Central memory CD8-positive, alpha-beta T cell (primary cell): ENCODE measurements at places on chromosomes 4 and X.

DNA sequence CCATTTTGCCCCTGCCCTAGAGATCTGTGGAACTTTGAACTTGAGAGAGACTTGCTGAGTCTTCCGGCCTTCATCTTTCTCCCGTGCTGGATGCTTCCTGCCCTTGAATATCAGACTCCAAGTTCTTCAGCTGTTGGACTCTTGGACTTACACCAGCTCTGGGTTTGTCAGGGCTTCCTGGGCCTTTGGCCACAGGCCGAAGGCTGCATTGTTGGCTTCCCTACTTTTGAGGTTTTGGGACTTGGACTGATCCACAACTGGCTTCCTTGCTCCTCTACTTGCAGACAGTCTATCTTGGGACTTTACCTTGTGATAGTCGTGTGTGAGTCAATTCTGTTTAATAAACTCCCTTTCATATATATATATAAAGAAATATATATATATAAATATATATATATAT, 1071.0 kb downstream of the ADGRL3 start:
- DNase-seq: no peak

DNA sequence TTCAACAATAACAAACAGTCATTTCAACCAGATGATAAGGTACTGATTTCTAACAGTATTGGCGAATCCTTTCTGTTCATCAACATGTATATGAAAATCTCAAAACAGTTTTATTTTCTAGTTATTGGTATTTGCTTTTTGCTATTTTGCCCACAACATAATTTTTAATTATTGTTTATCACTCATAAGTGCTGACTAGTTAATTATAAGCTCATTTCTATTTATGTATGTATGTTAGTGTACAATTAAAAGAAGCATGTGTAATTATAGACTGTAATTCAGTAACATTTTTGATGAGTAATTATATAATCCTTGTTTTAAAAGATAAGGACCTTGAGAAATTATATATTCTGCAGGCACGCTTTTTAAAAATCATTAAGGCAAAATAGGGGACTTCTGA, 67.2 kb upstream of the NPNT start:
- DNase-seq: no peak

DNA sequence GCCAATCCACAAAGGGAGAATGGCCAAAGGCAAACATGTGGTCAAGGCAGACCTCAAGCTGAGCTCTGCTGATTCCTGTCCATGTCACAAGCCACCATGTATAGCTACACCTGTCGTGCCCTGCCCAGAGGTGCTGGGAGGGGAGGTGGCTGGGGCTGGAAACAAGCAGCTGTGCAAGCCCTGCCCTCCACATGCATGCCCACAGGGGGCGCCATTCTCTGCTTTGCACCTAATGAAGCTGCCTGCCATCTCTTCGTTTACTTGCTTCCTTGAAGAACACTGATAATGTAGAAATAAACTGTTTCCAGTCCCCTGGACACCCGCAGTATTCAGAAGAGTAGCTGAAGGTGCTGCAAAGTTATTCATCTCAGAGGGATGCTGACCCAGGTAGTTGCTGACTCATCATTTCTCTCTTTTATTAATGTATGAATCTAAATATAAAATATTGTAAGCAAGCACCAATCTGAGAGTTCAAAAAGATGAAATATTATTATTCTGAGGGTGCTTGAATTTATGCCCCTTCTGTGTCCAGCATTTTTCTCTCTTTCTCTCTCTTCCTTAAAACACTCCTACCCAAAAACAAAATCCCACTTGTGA, 278.6 kb downstream of the ADGRA3 start:
- no peak for DNase-seq

DNA sequence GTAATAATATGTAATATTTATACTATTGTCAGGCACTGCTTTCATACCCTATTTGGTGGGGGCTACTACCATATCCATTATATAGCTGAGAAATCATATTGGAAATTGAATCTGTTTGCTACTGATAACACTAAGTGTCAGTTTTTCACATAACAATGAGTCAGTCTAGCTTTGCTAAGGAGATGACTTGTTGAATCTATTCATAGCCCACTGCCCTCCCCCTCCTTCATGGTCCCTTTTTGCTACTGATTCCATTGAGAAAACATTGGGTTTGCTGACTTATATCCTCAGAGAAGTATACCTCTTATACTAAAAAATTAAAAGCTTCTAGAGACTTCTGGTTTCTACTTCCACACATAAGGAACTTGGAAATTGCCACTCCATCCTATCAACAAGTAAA, 1898.4 kb downstream of the STIM2 start:
- DNase-seq: no peak

DNA sequence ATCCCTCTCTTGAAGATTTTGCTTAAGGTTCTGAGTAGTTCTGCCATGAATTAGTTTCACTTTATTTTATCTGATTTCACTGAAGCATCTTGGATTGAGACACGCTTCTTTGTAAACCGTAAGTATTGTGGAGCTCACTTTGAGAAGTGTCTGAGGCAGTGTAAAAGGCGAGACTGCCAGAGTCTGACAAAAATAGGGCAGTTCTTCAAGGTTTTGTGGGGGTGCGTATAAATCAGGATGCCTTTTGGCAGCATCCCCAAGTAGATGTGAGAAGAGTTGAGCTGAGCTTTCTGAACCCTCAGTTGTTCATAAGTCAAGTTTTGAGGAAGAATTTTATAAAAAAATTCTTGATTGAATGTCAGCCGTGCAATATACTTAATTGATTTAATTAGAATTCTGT, 76.3 kb downstream of the RBPJ start:
- DNase-seq: no peak

DNA sequence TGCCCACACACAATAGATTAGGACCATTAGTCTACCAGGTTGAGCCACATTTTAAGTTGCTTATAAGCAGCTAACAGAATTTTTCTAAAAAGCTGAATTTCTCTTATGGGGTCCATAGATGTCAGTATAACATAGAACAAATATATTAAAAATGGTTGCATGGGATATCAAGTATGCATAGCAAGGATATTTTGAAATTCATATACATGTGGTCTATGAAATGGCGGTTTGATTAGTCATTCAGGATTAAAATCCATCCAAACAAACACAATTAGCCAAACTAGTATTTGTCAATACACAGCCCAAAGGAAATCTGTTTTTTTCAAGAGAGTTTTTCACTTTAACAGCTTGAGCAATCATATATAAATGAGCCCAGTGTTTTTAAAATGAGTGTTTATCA, 33.5 kb upstream of the AMOT start:
- DNase-seq: no peak

DNA sequence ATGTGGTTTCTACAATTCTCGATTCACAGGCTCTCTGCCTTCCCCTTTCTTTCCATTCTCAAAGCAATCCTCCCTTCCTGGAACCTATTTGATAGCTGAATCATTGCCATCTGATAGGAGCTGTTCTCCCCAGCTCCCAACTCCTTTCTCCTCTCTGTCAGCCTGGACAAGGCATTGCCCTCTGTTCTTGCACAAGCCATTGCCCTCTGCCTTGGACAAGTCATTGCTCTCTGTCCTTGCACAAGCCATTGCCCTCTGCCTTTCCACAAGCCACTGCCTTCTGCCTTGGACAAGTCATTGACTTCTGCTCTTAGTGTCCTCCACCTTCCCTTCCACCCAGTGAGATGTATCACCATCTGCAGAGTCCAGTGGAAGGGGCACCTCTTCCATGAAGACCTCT, 256.1 kb upstream of the STS start:
- no peak for DNase-seq

DNA sequence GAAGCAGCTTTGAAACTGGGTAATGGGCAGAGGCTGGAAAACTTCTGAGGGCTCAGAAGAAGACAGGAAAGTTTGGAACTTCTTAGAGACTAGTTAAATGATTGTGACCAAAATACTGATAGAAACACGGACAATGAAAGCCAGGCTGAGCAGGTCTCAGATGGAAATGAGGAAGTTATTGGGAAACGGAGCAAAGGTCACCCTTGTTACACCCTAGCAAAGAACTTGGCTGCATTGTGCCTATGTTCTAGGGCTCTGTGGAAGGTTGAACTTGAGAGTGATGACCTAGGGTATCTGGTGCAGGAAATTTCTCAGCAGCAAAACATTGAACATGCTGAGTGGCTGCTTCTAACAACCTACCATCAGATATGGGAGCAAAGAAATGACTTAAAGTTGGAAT, 50.8 kb upstream of the FBXW7 start:
- DNase-seq: no peak

DNA sequence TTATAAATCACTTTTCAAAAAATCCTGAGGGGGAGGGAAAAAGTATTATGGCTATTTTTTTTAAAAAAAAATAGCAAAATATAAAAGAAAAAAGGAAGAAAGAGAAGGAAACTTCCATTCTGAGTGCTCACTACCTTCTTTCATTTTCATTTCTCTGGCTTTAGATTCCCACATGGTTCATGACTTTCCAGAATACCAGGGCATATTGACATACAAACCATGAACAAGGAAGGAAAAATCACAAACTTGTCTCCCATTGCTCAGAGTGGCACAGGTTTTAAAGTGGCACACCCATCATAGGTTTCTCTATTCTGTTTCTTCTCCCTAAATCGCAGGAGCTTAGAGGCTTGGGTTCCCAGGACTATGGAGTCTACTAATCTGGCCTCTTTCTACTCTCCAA, 136.3 kb upstream of the CXXC4 start:
- DNase-seq: no peak

- DNase-seq: no peak
Measured at GRCh38 chr4:139492429-139492828, 38.5 kb downstream of the RAB33B start.

GRCh38 chrX:124086411-124086810, 124.9 kb downstream of the STAG2 start:
- peak; percentile 36 for DNase-seq

DNA sequence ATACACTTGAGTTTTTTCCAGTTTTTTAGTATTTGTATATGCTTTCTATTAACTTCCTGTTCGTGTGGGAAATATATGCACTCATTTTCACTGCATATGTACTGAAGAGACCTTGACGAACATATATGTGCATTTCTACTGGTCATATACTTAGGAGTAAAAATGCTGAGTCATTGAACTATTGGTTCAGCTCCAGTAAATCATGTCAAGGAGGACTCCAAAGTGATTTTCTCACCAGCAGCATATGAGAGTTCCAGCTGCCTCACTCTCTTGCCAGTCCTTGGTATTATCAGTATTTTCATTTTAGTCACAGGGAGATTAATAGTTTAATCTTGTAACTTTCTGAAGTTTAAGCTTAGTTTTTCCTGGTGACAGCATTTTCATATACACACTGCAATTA, 2750.2 kb downstream of the ARAP2 start:
- no peak for DNase-seq

DNA sequence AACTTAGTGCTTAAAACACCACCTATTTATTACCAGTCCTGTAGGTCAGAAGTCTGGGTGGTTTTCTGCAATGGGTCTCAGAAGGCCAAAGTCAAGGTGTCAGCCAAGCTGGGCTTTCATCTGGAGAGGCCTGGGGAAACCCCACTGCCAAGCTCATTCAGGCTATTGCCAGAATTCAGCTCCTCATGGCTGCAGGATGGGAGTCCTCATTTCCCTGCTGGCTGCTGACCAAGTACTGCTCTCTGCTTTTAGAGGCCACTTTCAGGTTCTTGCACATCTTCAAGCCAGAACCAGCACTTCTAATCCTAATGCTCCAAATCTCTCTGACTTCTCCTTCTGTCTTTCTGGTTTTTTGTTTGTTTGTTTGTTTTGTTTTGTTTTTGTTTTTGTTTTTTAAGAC, 109.3 kb downstream of the BCOR start:
- DNase-seq: no peak

GRCh38 chrX:10649265-10649664, 28.9 kb upstream of the MID1 start:
- DNase-seq: no peak

DNA sequence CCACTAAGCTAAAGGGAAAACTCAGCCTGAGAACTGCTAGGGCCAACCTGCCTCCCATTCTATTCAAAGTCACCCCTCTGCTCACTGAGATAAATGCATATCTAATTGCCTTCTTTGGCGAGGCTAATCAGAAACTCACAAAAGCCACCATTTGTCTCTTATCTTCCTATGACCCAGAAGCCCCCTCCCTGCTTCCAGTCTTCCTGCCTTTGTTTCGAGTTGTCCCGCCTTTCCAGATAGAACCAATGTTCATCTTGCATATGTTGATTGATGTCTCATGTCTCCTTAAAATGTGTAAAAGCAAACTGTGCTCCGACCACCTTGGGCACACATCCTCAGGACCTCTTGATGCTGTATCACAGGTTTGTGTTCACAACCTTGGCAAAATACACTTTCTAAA, 459.8 kb downstream of the FSTL5 start:
- no peak for DNase-seq

DNA sequence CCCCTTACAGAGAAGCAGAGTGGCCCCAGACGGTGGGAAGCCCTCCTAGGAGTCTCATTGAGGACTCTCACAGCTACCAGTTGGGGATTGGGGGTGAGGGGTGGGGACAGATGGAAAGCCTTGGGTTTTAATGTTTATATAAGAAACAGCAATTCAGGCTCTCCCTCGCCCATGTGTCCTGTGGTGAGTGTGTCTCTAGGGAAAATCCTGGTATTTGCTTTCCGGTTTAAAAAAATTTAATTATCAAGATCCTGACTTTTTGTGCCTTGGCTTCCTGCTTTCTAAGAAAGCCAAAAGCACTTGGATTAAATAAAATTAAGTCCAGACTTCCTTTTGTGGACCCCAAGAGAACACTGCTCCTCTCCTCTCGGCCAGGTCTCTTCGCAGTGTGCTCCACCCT, 93.8 kb downstream of the SOWAHB start:
- DNase-seq: no peak

GRCh38 chr4:40572692-40573310, 56.9 kb downstream of the RBM47 start:
- DNase-seq: no peak

- no peak for DNase-seq
Measured at GRCh38 chr4:10169839-10170387, 53.3 kb upstream of the WDR1 start.

GRCh38 chr4:184197536-184198082, 20.1 kb downstream of the ENPP6 start:
- DNase-seq: no peak

DNA sequence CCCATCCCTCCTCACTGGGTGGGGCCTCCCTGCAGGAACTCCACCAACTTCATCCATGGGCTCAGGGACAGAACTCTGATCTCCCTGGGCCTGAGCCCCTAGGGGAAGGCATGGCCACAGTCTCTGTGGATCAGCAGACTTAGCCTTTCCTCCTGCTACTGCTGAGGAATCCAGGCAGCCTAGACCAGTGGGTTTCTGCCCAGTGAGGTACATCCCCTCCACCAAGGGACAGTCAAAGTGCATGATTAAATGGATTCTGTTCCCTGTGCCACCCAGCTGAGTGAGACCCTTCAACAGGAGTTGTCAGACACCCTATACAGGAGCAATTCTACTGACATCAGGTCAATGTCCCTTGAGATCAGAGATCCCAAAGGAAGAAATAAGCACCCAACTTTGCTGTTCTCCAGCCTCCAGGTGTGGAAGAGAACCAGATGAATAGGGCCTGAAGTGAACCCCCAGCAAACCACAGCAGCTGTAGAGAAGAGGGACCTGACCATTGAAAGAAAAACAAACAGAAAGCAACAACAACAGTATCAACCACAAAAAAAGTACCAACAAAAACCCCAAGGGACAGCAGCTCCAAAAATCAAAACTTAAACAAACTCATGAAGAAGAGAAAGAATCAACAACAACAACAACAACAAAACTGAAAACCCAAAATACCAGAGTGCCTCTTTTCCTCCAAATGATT, 84.8 kb downstream of the CHIC1 start:
- no peak for DNase-seq
